Activated CD4-positive, alpha-beta T cell treated with anti-CD3 and anti-CD28 coated beads, Interleukin-2, amount 50 U/mL, for 1 hour (primary cell): ENCODE measurements at places on chromosomes 2 and 18.

DNA sequence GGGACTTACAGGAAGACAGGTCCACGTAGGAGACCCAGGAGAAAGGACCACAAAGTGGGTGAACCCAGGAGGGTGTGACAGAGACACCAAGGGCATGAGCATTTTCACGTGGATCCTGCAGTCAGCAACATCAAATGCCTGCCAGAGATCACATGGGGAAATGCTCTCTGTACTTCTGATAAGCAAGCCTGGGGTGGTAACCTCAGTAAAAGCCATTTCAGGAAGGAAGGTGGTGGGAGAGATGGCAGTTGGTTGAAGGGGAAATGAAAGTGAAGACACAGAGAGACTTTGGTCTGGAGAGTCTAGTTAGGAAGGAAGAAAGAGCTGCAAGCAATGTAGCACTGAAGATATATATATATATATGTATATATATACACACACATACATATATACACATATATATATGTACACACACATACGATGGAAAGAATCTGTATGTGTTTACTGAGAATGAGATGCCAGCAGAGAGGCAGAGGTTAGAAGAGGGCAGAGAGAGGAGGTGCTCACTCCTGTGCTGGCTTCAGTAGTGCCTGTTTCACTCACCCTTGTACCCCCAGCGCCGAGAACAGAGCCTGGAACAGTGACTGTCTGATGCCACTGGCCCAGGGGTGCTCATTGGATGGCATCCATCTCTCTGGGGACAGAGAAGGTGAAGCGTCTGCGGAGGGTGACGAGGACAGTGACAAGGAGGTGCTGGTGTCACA is 314.9 kb downstream of the AFF3 start:
- DNase-seq: no peak

DNA sequence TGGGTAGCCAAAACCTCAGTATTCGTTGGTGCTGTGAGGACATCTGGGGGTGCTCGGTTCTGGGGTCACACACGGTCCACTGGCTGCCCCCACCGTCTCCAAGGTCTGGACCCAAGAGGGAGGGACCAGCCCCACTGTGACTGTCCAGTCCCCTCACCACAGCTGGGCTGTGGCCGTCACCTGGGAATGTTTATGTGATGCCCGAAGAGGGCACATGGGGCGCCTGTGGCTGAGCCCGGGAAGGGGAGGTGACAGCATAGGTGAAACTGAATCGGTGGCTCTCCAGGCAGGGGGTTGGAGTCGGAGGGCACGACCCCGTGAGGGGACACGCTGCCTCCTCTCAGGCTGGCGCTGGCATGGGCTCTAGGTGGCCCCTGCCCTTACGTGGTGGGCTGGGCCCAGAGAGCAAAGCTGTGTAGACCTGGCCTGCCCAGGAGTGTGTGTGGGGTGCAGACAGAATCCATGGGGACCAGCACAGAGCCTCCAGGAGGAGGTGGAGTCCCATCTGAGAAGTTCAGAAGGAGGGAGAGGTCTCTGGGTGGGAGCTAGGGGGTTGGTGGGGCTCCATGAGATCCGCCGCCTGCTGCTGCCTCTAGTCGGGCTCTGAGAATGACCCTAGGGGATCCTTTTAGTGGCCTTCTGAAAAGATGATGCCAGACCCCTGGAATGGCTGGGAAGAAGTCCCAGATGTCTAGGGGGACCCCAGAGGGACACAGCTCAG is 1.8 kb downstream of the BOK start:
- DNase-seq: no peak

DNA sequence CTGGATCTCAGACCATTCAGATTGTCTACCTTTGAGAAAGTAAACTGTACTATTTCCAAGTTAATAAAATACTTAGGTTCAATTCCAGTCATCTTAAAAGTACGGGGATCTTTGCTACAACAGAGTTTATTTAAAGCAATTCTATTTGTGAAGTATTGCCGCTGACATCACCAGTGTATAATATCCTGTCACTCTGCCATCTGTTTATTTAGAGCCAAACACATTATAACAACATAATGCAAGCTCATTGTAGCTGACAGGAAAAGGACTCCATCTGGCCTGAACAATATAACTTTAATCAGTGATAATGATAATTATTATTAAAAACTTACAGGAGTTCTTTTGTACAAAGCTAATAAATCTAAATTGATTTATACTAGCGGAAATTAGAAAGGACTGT is 786.8 kb downstream of the ERBB4 start:
- no peak for DNase-seq

- DNase-seq: no peak
These were observed at the start of gene HOXD4 for GRCh38 chr2:176151442-176152287. HOXD4 (plus strand) TSS chr2:176151550; CDS start chr2:176151634, 84 bp downstream.

DNA sequence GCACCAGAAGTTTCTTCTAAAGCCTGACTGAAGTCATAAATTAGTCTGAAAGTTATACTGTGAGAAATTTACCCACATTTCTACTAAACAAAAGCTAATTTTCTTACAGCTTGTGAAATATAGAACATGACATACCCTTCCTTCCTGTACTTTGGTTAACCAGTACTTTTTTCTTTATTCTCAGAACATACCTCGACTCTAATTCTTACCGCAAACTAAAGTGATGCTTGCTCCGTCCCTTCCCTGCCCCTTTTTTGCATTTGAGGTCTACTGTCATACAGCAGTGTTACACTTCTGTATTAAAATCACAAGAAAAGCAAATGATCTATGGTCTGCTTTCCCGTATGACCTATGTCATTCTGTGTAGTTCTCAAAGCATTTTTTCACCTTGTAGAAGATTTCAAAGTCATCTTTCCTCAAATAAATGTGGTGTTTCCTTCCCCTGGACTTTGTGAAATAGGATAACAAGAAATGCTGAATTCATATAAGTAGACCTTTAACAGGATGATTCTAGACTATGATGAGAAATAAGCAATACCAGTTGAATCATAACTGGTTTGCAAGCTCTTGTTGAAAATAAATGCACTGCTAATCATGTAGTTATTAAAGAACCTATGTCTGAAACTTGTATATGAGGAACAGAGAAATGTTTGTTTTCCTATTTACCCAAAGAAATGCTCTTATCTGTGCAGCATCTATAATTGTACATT is 30.4 kb downstream of the CYTIP start:
- peak; percentile 42 for DNase-seq

DNA sequence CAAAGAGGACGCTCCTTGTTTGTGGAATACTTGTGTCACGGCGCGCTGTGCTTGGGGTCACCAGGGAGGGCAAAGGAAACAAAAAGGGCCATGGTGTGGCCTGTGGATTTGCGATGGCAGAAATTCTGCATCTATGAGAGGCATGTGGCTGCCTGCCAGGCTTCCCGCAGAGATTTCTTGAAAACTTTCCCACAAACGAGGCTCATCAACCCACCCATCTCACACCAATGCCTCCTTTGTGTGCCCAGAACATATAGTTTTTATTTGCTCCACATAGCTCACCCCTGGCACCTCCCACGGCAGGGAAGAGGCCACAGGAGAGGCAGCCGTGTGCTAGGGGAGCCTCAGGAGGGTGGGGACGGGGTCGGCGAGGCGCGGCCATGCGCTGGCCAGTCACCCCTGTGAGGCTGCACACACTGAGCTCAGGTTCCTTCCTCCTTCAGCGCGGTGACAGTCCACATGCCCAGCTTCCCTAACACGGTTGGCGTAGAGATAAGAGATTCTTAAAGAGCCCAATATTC is 100.3 kb downstream of the MBP start:
- no peak for DNase-seq

DNA sequence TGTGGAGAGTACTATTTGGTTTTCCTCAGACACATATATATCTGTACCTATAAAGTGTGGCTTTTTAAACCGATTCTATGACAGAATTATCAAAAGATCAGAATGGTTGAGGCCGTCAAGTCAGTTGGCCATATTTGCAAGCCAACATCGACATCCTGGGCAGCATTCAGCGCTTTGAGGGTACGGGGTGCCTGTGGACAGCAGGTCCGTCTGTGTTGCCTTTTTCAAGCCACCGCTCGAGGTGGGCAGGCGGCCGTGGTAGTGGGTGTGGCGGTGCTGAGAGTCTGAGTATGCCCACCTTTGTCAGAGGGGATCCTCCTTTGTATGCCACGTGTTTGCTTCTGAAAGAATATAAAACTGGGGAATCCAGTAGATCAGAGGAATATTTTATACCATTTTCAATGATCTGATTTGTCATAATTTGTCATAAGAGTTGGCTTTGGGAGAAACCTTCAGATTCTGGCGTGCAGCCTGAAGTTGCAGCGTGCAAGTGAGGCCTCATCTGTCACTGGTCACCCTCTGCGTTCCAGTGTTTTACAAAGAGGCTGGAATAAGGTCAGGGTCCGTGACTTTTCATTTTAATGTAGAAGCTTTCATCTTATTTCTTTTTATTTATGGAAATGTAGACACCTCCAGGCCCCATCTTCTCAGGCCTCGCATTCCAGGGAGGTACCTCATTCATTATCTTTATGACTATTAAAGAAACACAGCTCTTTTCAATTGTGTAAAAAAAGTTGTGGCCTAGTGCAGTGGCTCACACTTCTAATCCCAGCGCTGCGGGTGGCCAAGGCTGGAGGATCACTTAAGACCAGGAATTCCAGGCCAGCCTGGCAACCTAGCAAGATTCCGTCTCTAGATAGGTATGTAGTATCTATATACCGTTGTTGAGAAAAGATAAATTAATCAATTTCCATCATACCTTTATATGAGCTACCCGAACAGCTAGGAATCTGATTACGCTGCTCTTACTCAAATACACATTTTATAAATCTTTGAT is 37.8 kb upstream of the RBM44 start:
- DNase-seq: no peak

GRCh38 chr2:98102878-98103277 is 15.9 kb downstream of the VWA3B start:
- no peak for DNase-seq

DNA sequence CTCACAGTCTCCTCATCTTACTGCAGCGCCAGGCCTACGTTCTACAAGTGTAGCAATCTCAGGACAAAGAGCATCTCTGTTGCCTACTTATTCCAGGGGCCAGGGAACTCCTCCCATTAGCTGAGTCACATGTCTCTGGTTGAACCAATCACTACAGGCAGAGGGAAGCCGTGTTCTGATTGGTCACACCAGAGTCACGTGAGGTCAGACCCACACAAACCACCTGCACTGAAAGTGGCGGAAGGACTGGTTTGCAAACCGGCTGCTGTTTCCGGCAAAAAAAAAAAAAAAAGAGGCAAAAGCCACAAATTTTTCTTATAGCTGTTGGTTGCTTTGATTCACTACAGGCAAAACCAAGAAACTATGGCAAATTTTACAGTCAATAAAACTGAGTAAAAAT is 21.9 kb upstream of the USP14 start:
- DNase-seq: peak; percentile 17

DNA sequence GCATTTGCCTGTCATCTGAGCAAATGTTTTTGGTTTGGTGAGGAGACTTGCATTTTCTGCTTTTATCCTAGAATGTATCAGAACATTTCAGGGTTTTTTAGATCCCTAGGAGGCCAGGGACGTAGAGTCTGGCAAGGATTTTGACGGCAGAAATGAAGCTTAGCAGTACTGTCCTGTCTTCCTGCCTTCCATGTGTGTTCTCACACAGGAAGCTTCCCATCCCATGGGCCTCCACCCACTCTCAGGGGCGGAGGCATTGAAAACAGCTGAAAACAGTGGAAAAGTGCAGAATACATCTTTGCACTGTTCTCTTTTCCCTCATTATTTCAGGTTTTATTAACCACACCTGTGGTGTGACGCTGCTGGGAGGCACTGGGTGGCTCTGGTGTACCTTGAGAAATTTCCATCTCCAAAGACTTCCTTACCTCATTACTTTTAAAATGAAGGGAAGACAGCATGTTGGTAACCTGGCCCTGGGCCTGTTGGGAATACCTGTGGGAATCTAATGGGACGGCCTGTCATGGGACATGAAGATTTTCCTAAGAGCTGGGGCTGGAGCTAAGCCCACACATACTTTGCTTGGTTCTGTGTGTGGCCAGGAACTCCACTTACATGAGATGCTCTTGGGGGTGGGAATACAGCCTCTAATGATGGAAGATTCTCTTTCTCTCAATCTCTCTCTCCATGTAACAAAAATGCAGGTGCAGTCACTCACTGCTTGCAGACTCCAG is 20.5 kb downstream of the PCARE start:
- no peak for DNase-seq
